ENCODE measurements at places on chromosomes 1 and 21.

DNA sequence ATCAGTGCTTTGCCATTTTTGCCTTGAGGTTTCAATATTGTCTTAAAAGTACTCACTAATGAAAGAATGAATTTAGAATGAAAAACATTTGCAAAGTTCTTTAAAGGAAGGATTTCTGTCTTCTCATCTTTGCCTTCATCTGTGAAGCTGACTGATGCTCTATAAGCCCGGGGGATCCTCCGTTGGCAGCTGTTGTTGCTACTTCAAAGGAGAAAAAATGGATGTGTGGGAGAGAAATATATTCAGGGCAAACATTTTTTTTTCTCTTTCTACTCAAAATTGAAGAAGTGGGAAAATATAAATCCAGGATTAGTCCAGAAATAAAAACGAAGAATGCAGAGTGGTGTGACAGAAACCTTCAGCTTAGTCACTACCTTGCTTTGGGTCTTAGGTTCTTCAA, 142.5 kb downstream of the OLFM3 start:
- no peak for DNase-seq

GRCh38 chr1:48676376-48676775, 100.3 kb downstream of the BEND5 start:
- DNase-seq: no peak

GRCh38 chr1:2052054-2052679, 2.0 kb downstream of the PRKCZ start:
- DNase-seq: no peak

DNA sequence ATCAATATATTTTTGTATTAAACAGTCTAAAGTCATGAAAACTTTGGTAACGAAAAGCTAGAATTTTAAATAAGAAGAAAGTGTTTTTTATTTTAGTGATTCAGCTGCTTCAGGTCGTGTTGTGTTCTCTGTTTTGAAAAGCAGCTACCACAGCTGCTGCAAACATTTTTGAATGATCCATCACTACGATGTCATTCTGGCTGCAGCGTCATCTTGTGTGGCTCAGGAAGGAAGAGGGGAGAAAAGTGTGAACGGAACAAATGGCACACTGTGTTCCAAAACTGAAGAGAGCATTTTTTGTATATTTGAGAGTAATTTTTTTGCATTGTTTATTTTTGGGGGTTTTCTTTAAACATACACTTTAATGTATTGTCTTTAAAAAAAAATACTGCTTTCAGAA, 323.0 kb upstream of the ADGRL2 start:
- DNase-seq: no peak

GRCh38 chr21:20882462-20883407, 115.5 kb upstream of the NCAM2 start:
- no peak for DNase-seq

GRCh38 chr1:117436513-117436912, 69.3 kb downstream of the MAN1A2 start:
- DNase-seq: no peak

DNA sequence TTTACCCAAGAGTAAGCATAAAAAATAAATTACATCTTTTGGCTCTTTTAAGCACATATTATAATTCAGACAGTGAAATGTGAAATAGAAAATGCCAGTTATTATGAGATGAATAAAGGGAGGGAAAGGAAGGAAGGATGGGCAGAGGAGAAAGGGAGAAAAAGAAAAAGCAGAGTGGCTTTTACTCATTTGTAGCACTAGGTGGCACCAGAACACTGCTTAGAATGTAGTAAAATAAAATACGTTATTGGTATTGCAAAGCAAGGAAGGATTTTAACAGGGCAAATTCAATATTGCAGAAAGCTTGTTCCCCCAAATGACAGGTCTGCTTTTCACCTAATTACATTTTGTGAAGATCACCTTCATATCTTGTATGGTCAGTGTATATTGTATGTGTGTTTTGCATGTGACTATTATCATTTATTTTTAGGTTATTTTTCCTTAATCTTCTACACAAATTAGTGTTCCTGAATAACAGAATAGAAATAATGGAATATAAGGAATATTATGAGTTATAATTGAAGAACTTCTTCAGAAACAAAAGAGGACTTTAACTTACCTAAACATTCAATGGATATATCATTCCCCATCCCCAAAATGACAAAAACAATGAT, 9.1 kb upstream of the PCNX2 start:
- DNase-seq: no peak

DNA sequence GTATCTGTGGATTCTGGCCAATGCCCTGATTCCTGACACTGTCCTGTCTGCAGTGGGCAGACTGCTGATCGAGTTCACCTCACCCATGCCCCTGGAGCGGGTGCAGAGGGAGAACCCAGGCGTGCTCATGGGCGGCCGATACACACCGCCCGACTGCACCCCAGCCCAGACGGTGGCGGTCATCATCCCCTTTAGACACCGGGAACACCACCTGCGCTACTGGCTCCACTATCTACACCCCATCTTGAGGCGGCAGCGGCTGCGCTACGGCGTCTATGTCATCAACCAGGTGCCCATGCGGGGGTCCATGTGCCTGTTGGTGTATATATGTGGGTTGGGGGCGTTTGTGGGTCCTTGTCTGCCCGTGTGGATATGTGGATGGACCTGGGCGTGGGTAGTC, 2.6 kb downstream of the B4GALT2 start:
- no peak for DNase-seq

DNA sequence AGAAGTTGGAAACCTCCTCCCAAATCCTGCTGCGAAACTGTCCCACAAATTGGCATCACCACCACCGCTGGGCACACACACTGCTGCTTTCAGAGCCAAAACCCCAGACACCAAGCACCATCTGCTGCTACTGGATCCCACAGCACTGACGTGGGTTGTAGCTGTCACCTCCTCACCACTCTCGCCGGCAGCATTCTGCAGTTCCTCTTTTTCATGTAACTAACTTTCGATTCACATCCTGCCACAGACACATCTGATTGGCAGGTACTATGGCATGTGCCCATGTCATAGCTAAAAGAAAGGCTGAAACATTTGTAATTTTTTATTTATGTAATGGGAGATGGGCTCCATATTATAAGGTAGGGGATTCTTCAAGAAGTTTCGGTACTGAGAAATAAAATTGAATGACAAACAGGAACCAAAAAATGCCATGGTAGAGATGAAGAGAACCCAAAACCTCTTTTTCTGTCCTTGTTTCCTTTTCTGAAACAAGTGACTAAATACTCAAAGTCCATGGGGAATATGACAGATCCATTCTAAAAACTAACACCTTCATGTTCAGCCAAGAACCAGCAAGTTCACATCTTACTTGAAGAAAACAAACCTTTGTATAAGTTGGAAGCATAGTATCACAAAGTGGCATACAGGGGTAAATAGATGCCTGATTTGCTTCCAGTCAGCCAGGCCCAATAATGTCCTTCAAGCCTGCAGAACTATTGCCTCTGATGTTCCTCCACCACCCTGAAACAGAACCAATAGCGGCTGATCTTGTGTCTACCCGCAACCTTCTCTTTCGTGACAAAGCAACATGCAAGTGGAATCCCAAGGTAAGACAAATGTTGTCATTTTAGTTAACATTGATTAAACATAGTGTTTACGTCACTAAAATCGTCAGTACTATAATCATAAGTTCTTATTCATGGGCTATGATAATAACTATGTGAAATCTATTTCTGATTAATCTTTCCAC, 26.6 kb upstream of the RGS13 start:
- no peak for DNase-seq

DNA sequence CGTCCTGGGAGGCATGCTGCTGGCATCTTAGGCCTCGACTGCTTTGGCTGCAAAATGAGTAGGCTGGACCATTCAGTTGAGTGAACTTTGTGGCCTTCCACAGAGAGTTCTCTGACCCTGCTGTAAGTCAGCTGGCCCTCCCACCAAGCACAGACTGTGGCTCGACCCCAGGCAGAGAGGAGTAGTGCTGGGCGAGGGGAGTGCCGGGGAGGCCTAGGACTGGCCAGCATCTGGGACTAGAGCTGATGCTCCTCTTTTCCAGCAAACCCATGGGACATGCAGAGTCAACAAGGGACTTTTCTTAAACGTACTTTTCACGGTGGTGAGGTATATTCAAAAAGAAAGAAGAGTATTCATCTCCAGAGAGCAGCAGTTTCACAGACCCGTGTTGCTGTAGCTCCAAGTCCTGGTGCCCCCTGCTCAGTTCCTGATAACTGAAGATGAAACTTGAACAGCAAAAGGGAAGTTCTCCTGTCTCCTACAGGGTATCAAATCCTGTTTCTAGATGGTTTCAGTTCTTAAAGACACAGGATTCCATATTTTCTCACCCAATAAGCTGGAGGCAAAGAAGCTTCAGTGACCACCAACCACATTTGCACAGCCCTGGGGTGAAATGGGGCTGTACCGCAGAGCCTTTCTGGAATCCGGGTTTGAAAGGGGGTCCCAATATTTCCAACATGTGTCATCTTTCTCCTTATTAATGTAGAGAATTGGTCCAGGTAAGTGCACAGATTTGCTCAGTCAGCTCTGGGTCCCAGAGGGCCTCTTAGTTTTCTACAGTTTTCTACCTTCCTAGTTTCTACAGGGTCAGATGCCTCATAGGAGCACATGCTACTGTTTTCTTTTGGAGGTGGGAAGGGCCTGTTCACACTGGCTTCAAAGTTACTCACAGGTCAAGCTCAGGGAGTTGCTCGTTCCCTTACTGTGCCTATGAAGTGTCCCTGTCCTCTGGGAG, 20.9 kb downstream of the BATF3 start:
- DNase-seq: no peak

GRCh38 chr1:66533804-66534740, at the start of gene SGIP1:
Gene SGIP1, plus strand, starts transcription at chr1:66534153. Its CDS starts 206 bp downstream, at chr1:66534359.
- peak; percentile 38 for DNase-seq

DNA sequence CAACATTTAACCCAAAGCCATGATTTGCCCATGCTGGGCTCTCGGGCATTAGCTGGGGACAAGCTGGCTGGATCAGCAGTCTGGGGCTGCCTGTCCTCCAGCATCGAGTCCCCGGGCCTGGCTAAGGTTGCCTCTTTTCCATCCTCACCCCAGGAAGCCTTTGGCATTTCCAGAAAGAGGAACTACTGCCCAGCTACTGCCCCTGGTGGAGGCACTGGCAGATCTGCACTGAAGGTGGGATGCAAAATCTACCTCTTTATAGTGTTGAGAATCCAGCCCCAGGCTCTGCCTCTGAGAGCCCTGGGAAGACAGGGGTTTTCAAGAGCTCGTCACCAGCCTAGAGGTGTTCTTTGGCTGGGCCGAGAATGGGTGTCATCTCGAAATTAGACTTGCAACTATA, 635.9 kb downstream of the MATN1 start:
- DNase-seq: no peak

GRCh38 chr21:29656504-29657239, 283.1 kb downstream of the GRIK1 start:
- peak; percentile 37 for DNase-seq

GRCh38 chr1:115308969-115309368, 29.1 kb downstream of the NGF start:
- DNase-seq: no peak

- no peak for DNase-seq
Observed at GRCh38 chr1:211420389-211420788, 71.6 kb downstream of the RD3 start.

DNA sequence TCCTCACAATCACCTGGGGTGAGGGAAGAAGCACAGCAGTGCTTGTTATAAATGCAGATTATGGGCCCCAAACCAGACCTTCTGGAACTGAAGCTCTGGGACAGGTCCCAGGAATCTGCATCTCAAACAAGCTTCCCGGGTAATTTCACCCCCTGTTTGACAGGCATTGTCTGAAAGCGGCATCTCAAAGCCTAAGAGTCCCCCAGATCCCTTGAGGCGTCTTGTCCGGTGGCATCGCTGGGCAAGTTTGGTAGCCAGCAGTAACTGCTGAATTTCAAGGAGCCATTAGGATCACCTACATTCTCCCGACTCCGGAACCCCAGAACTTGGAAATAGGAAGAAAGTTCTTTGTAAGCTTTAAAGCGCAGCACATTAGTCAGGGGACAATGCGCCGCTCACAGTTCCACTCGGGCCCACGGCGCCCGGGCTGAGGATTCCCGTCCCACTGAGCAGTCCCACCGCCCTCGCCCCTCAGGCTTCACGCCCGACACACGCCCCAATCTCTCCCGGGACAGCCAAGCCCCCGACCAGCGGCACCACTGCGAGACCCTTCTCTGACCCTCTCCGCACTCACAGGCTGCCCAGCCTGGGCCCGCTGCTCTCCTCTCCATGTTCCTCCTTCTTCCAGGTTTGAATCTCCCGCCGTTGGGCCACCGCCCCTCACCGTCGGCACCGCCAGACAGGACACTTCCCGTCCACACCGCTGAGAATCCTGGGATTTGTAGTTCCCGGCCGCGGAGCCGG, at the start of gene IQGAP3:
Gene IQGAP3, minus strand, starts transcription at position 647 of the 744 bp plus-strand sequence. Its CDS starts 36 bp downstream, at position 611.
- no peak for DNase-seq

- DNase-seq: no peak
Observed at GRCh38 chr1:160569806-160570205, 9.5 kb downstream of the CD84 start.

DNA sequence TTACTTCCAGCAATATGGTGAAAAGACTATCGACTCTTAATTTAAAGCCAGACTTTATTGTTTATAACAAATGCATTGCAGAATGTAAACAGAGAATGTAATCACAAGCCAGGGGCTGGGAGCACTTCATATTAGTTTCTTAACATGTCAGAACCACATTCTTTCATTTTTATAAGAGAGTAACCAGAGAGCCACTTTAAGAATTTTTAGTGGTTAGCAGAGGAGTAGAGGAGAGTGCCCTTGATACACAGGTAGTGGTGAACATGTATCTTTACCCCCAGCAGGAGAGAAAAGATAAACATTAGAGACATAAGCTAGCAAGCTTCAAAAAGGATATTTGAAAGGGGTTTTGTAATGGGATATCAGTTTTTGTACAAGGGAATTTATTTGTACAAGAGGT, 11.1 kb downstream of the AMY2B start:
- no peak for DNase-seq

DNA sequence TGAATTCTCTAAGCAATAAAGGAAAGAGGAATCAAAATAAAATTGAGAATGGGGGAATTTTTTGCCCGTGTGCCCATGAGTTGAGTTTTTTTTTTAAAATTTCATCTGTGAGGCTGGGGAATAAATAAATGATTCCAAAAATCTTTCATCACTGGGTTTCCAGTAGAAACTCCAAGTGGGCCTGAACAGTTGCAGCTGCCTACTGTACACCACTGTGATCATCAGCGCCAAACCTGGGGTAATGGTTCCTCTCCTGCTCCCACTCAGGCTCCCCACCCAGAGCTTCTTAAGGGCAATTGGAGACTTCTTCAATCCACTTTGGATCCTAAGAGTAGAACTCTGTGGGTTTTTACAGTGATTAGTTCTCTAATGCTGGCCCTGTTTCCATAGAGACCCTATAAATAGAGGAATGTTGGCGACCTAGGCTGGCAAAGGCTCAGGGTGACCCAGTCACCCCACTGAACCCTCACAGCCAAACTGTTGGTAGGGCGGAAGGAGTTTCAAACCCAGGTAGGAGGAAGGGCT, 9.3 kb downstream of the TMCC2 start:
- no peak for DNase-seq

- no peak for DNase-seq
Observed at GRCh38 chr1:9203511-9203982, 31.0 kb upstream of the H6PD start.

DNA sequence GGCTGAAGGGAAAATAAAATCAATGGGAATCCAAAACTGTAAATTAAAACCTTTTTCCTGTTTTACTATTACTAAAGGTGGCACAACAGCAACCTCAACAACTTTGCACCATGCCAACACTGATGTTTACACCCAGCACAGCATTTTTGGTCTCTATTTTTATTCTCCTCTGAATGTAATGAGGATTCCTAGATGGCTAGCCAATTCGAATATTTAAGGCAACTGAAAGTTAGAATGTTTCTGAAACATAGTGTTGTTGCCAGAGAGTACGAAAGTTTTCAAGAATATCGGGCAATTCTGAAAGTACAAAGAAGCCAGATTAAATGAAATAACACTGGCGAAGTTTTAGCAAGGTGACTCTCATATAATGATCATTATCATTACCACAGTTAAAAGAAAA, 40.7 kb downstream of the CHODL start:
- DNase-seq: no peak
